ENCODE measurements at places on chromosomes 6 and 20.

DNA sequence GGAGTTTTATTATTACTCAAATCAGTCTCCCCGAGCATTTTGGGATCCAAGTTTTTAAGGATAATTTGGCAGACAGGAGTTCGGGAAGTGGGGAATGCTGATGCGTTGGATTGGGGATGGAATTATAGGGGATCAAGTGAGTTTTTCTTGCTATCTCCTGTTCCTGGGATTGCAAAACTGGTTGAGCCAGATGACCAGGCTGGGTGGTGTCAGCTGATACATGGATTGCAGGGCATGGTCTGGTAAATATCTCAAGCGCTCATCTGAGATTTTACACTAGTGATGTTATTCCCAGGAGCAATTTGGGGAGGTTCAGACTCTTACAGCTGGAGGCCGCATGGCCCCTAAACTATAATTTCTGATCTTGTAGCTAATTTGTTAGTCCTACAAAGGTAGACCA lies 54.7 kb downstream of the ENPP1 start:
- DNase-seq: no peak

DNA sequence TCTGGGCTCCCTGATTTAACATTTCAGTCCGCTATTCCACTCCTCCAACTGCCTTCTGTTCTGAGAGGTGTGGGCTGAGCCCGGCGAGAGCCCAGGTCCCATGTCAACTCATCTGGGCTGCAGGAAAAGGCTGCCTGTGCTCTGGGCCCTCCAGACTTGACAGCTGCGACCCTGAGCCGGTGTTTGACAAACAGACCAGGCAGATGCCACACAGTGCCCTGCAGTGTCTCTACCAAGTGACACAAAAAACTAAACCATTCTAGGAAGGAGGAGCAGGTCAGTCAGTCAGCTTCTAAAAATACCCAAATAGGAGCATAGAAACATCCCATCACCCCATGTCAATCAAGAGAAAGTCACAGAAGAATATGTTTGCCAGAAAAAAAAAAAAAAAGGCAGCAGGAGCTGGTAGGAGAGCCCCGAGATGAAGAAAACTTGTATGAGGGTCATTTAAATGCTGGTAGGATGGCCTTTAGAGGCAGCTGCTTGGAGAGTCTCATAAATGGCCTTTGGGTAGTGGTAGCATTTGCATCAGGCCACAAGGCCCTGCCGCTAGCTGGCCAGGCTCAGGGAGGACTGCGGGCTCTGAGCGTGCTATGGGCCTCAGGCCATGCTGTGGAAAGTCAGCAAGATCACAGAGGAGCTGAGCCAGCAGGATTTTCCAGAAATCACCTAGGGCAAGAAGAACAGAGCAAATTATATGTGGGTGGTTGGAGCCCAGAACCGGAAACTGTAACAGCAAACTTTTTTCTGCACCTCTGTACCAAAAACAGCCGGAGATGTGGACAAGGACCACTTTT lies 36.6 kb upstream of the GFOD1 start:
- DNase-seq: no peak

- DNase-seq: peak; percentile 45
Observed at GRCh38 chr6:70413992-70414494, 735 bp downstream of the FAM135A start.

- no peak for DNase-seq
Observed at GRCh38 chr20:36861625-36861874, 14.4 kb upstream of the TLDC2 start.

GRCh38 chr6:7974938-7975763 lies 64.6 kb upstream of the TXNDC5 start:
- peak; percentile 75 for DNase-seq

DNA sequence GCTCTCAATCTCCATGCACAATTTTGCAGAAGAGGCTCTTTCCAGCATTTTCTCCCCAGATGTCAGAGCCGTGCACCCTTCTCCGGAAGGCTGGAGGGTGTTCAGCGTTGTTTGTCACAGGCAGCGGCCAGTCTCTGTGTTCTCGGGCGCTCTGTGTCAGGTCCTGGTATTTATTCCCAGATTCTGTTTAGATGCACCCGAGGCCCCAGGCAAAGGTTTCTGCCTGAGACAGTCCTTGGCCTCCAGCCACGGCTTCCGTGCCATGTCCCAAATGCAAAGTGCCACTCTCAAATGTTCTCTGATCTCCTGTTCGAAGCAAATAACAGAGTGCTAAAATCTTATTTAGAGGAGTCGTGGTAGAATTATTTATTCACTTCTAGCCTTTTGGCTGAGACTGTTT lies 140.3 kb upstream of the AGPAT4 start:
- no peak for DNase-seq

- no peak for DNase-seq
Observed at GRCh38 chr6:128095362-128095761, 194.5 kb upstream of the THEMIS start.

DNA sequence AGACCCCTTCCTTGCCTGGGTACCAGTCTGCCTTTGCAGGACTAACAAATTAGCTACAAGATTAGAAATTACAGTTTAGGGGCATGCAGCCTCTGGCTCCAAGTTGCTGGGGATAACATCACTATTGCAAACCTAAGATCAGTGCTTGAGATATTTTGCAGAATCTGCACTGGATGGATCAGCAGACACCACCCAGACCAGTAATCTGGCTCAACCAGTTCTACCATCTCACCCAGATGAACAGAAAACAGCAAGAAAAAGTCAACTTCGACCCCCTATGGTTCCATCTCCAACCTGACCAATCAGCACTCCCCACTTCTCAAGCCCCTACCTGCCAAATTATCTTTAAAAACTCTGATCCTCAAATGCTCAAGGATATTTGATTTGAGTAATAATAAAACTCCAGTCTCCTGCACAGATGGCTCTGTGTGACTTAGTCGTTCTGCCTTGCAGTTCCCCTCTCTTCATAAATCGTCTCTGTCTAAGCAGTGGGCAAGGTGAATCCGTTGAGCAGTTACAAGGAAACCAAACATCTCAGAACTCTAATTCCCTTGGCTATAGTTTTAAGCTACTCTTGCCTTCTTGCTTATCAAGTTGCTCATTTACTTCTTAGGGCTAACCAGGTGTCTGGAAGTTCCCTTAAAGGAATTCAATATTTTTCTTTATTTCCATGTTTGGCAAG lies 16.1 kb upstream of the LMBRD1 start:
- no peak for DNase-seq

GRCh38 chr6:38146734-38147027 lies 327.2 kb downstream of the ZFAND3 start:
- DNase-seq: no peak

GRCh38 chr20:31823360-31824124 lies 4.4 kb downstream of the MYLK2 start:
- no peak for DNase-seq

- no peak for DNase-seq
Observed at GRCh38 chr6:86685230-86685797, 252.0 kb upstream of the HTR1E start.

- DNase-seq: no peak
Observed at GRCh38 chr6:123434186-123434585, 202.6 kb downstream of the TRDN start.

DNA sequence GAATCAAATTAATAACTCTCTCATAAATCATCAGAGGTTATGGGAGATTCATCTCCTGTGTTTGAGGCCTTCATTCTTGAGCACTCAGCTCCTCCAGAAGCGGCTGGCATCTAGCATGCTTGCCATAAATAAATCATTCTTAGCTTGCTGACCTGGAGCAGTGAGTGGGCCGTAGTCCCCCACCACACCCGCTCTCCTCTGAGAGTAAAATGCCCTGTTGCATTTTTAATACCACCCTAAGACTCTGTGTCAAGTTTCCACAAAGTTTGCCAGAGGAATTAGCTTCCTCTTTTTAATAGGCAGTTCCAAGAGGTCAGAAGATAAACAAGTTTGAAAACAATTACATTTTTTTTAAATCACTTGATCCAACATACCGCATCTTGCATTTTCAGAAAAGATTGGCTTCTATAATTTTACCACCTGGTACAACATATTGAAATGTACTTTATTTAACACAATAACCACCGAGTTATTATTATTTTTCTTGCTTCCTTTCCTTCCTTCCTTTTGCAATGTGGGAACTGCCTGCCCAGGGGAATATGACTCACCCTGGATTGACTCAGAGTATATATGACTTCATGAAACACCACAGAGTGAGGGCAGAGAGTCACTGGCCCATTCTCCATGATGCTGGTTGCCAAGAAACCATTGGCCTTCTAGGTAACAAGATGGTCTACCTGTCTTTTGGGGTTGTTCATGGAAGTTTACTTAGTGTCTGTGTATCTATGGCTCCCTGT lies 29.4 kb upstream of the CLIC5 start:
- DNase-seq: no peak

DNA sequence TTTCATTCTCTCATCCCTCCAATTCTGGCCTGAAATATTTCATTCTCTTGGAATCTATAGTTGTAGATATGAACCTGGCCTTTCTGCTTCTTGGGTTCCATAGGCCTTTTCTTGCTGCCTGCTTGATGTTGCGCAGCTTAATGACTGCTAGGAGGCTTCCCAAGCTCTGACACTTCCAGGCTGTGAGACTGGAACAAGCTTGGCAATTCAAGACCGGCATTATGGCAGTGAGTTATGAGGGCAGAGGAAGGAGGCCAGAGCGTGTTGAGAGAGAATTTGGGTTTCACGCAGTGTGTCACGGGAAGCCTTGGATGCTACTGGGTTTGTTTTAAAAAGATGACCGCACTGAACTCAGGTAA lies 948 bp upstream of the DNAJC5 start:
- DNase-seq: no peak

- no peak for DNase-seq
Observed at GRCh38 chr6:26202811-26203583, 115.8 kb downstream of the HFE start.

DNA sequence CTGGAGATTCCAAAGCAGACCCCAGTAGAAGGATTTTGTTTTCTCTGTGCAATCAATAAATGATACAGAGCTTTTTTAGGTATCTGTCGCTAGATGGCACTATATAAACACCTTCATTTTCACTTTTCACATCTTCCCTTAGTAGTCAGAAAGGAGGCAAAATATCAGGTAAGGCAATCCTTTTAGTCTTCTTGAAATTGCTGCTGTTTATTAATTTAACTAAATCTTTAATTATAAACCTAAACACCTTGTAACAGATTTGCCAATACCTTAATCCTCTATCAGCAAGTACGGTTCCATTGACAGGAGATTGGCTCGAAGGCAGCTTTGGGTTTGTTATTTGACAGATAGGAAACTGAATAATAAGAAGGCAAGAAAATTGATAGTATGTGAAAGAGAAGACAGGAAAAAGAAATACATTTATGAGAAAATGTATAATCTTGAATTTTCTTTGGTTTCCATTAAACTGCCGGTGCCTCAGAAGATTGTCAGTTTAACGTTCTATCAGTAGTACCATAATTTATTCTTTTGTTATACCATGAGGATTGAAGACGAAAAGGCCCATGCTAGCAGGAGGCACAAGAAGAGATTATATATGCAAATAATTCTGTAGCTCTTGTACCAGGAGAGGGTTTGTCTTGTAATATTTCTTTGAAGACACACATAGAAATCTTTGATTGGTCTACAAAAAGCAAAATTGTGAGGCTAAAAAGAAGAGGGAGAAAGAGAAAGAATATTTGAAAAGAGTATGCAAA lies 23.5 kb upstream of the IBTK start:
- no peak for DNase-seq

DNA sequence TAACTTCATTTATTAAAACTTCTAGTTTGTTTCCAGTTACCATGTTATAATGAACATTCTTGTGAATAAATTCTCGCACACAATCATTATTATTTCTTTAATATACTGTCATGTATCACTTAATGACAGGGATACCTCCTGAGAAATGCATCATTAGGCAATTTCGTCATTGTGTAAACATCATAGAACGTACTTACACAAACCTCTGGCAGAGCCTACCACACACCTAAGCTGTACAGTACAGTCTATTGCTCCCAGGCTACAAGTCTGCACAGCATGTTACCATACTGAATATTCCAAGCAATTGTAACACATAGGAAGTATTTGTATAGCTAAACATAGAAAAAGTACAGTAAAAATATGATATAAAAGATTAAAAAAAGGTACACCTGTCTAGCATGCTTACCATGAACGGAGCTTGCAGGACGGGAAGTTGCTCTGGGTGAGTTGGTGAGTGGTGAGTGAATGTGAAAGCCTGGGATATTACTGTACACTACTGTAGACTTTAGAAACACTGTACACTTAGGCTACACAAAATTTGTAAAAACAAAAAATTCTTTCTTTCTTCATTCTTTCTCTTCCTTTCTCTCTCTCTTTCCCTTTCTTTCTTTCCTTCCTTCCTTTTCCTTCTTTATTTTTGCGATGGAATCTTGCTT lies 268.2 kb upstream of the SOX4 start:
- no peak for DNase-seq

- no peak for DNase-seq
Observed at GRCh38 chr6:152301021-152301764, 336.0 kb downstream of the SYNE1 start.

DNA sequence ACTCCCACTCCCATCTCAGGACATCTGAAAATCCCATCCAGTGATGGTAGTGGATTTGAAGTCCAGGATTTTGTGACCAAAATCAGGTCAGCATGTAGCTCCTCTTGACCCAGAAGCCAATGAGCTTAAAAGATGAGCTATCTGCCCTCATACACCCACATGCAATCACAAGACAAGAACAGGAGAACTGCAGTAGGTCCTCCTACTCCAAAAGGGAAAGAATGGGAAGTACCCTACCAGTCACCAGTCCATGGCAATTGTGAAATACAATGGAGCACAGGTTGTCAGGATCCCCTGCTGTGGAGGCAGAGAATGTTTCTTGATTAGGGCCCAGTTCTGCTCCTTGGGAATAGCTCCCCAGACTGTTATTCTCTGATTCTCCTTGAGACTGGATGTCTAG lies 347.3 kb upstream of the CNR1 start:
- DNase-seq: no peak

DNA sequence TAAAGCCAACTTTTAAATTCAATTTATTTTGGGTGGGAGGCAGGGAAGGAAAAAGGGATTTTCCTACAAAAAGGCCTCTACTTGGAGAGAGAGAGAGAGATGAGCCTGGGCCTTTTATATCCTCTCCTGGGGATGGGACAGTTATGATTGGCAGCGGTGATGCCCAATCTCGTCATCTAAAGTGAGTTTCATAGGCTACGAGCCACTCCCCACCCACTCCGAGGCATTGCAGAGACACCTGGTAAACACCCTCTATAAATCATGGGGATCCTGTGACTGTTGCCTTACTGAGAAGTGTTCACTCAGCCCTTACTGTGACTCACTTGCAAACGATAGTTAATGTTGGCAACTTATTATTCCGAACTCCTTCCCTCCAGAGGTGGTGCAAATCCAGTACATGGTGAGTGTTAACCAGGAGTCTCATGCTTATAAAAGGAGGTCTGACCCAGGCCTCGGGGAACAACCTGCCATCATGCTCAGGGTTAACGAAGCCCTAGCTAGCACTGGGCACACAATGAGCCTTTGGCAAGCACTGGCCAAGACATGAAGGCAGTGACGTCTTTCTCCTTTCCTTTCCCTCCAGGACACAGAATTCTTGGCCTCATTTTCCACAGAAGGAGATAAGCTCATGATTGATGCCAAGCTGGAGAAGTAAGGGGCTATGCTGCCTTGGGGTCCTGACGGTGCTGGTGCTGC lies 20.5 kb downstream of the BPIFB4 start:
- DNase-seq: no peak

GRCh38 chr6:36728289-36729160 lies 30.9 kb downstream of the RAB44 start:
- DNase-seq: no peak

All from head of caudate nucleus (tissue), 42 donors.